ENCODE measurements at places on chromosomes 4 and X.

DNA sequence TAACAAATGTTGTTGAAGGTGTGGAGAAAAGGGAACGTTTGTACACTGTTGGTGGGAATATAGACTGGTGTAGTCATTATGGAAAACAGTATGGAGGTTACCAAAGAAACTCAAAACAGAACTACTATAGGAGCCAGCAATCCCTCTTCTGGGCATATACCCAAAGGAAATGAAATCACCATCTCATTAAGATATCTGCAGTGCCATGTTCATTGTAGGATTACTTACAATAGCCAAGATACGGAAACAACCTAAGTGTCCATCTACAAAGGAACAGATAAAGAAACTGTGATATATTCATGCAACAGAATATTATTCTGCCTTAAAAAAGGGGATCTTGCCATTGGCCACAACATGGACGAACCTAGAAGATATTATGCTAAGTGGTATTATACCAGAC is 22.2 kb downstream of the APBB2 start:
- DNase-seq = no peak

- no peak for DNase-seq
These were observed at the start of gene SHROOM2 for GRCh38 chrX:9785944-9786797. SHROOM2 (plus strand) TSS chrX:9786429; CDS start chrX:9786546, 117 bp downstream.

DNA sequence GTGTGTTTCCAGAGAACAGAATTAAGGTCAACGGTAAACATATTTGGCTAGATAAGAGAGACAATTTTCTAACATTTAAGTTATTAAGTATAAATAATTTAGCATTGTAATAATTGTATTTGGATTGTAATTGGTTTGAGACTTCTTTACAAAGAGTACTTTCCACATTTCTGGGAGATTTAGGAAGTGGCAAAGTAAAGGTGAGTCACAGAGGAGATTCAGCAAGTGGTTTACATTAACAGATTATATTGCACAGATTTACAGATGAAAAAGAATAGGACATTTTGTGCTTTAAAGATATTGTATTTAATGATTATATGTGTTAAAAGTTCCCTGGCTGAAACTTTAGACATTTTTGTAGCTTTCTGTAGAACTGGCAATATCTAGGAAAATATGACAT is 584.4 kb upstream of the AADAT start:
- DNase-seq = no peak

DNA sequence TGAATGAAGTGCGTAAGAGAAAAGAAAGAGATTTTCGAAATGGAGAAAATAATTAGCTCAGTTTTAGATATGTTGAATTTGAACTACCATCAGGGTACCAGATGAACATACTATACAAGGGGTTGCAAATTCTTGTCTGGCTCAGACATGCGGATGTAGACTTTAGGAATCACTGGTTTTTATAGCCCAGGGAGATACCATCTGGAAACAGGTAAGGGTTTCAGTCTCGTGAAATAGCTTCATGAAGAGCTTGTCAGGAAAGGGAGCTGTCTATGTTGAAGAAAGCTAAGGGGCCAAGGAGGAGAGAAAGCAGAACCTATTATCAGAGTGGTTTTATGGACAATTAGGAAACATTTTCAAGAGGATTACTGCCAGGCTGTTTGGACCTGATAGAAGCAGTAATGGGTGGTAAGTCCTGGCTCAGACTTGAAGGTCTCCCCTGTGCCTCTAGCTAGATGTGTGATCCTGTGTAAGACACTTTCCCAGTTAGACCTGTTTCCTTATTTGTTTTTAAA is 6.7 kb downstream of the RAB9A start:
- DNase-seq = no peak

GRCh38 chr4:8267077-8267476 is 2.5 kb upstream of the HTRA3 start:
- no peak for DNase-seq

DNA sequence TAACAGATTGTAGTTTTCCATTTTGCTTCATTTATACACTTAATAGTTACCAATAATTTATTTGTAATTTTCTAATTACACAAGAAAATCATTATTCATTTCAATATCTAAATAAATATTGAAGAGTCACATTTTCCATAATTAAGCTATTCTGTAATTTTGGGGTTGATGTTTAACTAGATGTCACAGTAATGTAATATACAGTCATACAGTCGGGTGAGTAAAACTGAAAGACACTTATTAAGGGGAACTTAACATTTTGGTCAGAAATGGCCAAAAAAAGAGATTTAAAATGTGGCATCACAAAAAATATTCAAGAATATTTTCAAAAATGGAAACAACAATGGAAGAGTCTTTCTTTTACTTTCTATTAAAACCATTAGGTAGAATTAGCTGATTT is 1080.3 kb downstream of the ARAP2 start:
- no peak for DNase-seq

- DNase-seq = no peak
These were observed 87.0 kb upstream of the RPL34 start for GRCh38 chr4:108533245-108533844.

DNA sequence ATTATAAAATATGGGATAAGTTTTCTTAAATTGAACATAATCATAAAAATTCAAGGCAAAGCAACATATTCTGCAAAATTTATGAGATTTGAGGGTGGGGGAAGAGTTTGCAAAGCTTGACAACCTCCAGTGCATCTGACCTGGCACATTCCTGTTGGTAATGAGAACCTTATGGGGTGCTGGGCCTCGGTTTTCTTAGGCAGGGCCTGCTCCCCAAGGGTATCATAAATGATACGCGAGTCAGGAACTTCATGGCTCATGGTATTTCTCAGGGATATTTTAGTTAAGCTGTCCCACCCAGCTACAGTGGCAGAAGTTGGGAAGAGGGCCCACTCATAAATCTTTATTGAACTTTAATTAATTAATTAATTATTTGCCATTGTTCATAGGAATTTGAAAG is 13.2 kb downstream of the AFF2 start:
- no peak for DNase-seq

GRCh38 chr4:140529434-140529833 is 5.5 kb downstream of the ELMOD2 start:
- DNase-seq = no peak

GRCh38 chr4:12144051-12144450 is 715.4 kb upstream of the HS3ST1 start:
- no peak for DNase-seq

- DNase-seq = peak; percentile 35
These were observed at the start of gene JADE3 for GRCh38 chrX:46912098-46912602. JADE3 (plus strand) TSS chrX:46912421; CDS start chrX:46984895, 72,474 bp downstream.

DNA sequence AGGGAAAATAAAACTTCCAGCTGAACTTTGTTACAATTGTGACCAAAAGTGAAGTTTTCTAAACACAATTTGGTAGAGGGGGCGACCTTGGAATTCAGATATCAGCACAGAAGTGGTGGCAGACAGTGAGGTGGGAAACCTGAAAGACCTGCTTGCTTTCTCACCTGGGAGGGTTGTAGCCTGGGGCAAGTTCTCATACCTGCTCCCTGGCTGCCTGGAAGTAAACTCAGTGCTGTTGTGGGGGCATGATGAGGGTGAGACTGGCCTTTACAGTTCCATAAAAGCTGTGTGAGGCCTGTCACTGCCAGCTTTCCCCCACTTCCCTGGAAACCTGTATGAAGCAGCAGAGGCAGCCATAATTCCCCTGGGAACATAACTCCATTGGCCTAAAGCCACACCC is 1180.2 kb downstream of the FAM133A start:
- DNase-seq = no peak

DNA sequence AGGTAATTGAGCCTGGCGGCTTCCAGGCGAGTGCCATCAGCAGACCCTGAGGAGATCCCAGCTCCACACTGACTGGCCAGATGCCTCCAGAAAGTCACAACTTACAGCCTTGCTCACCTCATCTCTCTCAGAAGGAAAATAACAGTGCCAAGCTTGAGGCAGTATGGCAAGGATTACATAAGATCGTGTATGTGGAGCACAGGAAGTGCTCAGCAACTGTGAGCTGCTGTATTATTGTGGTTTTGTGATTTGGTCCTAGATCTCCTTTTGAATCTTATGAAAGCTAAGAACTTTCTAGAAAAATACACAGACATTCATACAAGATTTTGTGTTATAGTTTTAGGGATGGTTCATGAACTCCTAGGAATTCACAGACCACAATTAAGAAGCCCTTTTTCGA is 14.0 kb downstream of the RASL11B start:
- no peak for DNase-seq

GRCh38 chr4:8523766-8524165 is 56.4 kb upstream of the GPR78 start:
- no peak for DNase-seq

DNA sequence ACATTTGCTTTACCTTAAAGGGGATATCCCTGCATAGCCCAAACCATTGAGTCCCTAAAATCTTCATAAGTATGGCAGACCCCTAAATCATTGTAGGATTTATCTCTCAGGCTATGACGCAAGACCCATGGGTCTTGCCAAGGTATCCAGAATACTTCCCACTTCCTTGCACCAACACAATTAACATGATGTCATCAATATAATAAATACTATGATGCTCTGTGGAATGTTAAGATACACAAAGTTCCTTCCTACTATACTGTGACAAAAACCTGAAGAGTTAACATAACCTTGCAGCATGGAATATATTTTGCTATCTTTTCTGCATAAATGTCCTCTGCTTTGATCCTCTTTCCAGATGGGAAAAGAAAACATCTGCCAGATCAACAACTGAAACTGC is 49.9 kb upstream of the TMEM184C start:
- no peak for DNase-seq

GRCh38 chr4:54318904-54319303 is 89.8 kb downstream of the PDGFRA start:
- peak; percentile 12 for DNase-seq

DNA sequence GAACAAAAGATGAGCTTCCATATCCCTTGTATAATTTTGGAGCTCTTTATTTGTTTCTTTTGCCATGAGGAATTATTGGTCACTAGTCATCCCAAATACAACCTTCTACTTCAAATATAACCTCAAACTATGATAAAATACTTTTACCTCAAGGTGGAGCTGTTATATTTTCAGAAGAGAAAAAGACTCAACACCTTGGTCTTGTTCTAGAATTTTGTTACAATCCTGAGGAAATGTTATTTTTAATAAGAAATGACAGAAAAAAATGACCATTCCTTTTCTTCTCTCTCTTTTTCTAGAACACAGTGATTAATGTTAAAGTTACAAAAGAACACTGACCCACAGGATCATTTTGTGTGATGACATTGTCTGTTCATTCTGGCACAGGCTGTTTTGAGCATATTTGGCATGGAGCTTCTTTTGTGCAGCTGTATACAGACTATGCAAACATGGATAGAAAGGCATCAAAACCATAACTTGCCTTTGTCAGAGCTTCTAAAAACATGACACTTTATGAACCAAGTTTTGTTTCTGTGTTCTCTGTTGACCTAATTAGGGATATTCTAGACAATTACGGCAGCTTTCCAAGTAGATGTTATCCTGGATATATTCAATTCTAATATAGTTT is 159.6 kb upstream of the CTSO start:
- no peak for DNase-seq

GRCh38 chrX:39930786-39931528 is 166.8 kb downstream of the BCOR start:
- no peak for DNase-seq

DNA sequence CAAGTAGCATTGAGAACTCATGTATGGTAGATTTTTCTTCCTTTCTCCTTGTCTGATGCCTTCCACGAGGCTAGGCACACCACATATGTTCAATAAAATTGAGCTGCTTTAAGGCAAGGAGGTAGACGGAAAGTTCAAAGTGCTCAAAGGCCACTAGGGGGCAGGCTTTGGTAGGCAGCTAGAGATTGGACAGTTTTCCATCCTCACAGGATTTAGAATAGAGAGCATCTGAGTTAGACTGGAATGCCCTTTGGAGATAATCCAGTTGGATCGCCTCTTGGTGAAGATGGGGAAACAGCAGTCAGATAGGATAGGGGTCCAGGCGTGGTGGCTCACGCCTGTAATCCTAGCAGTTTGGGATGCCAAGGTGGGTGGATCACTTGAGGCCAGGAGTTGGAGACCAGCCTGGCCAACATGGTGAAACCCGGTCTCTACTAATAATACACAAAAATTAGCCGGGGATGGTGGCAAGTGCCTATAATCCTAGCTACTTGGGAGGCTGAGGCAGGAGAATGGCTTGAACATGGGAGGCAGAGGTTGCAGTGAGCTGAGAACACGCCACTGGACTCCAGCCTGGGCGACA is 30.4 kb downstream of the ELF4 start:
- DNase-seq = peak; percentile 55

DNA sequence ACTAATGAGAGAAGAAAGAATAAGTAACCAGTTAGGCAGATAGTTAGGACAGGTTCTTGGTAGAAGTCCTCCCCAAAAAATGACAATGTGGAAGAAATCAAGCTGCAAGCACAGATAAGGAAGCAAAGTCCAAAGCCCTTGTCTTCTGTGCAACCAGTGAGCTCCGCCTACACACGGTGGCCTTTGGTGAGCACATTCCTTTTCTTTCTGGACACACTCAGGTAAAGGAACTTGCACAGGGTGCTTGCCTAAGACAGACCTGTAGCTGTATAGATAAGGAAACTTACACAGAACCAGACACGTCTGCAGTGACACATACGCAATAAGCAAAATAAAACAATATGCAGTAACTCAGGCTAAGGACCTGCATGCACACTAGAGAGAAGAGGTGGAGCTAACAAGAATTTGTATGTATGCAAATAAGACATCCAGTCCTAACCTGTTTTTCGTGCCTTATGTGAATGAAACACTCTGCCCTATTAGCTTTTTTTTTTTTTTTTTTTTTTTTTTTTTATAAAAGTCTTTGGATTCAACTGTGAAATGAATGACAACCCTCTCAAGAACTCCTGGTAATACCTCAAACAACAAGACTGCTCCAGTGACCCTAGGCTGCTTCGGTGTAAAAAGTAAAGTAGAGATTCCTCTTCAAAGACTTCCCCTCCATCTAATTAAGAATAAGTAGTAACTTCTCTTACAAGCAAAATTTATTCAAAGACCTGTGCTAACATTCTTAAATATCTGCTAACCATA is 48.8 kb downstream of the UGT2B10 start:
- DNase-seq = no peak

- no peak for DNase-seq
These were observed 37.9 kb upstream of the NKAP start for GRCh38 chrX:119981286-119982070.

DNA sequence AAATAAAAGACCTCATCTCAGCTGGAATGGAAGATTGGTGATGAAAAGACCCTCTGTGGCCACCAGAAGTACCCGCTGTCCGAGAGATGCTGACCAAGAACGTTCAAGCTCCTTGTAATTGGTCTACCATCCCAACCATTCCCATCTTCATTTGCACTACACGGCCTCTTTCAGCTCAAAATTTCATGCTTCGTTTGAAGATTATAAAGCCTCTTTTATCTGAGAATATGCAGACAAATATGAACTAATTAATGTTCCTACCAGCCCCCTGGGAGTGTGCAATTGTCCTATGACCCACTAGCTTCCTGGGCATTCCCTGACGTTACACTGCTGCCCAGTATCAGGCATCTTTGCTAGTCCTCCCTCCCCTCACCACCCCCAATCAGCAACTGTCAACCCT is 583.7 kb downstream of the MID1IP1 start:
- DNase-seq = no peak

Data from CD4-positive, alpha-beta T cell treated with Interleukin-1 beta for 1 hour (primary cell).